ENCODE measurements at places on chromosomes 7 and 10.

DNA sequence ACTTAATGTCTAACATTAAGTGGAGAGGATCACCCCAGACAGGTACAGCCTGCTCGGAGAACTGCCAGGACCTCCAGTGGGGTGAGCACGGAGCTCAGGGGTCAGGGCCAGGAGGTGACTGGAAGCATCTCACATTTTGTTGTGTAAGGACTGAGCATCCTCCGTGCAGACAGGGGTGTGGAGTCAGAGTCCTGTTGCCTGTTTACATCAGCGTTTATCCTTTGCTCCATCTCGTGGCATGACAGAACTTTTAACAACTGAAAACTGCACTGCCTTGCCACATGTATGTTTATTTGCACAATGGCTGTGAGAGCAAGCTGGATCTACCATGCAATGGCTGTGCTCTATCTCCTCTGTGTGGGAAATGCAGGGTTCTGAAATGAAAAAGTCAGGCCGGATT is 175.4 kb upstream of the AKR1E2 start:
- no peak for DNase-seq

DNA sequence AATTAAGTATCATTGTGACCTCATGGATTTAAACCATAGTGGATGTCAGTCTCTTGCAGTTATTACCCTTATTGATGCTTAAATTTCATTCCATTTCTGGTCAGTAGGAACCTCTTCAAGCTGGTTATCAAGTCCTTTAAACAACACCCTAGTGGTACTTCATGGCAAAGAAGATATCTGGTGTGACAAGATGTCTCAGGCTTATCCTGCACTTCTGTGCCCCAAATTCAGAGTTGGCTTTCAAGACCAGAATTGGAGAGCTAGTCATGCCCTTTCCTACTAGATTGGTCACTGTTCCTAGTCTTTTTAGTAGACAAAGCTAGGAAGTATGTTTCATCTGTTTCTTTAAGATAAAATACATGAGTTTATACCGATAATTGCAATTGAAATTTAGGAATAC is 54.9 kb downstream of the KMT2E start:
- DNase-seq, result no peak

GRCh38 chr10:30705625-30706149 is 76.1 kb upstream of the LYZL2 start:
- DNase-seq, result no peak

DNA sequence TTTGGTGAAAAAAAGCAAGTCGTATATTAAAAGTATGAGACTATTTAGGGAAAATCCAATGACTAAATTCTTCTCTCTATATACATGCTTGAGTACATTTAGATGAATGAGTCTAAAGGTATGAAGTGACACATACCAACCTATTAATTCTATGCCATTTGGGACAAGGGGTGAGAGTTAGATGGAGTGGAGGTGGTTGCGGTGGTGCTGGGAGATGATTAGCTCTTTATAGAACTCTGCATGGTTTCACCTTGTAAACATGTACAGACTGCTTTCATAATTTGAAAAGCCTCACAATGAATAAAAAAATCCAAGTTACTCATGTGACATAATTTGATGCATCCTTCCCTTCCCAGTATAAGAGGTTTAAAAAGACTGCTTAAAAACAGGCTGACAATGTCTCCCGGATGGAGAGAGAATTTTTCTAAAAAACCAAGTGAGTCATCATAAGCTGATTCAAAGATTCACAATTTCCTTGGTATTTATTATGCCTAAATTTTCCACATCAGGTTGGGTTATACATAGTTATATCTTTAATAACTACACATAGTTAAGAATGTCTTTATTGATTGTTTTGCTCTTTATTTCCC is 572.8 kb downstream of the REEP3 start:
- DNase-seq, result no peak

DNA sequence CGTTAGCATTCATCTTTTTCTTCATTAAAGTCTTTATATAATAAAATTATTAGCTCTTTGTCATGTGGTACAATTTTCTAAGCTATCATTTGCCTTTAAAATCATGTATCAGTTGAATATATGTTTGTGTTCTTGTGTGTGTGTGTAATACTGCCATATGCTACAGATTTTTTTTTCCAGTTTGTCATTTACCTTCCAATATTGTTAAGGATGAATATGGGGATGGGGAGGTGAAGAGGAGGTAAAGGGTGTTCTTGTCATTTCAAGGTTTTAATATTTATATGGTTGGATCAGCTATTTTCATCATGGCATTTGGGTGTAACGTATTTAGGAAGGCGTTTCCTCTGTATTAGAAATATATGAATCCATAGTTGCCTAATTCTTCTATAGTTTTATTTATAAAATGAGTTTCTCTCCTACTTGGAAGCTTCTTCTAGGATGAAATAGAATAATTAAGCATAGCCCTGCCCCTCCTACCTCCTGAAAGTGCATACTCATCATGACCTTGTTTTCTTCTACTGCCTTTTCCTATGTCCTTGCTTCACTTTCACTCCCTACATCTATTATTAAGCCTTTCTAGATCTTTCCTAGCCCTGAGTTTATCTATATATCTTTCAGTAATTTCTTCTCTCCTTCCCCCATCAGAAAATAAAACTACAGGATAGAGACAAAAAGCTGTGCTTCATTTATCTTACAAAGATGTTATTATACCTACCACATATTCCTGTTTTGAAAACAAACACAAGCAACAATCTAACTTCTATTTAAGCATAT is 25.1 kb downstream of the RAB18 start:
- DNase-seq, result no peak

All from midbrain (tissue), 1 donor.